NCI-H2107 (cell line): ENCODE measurements at places on chromosomes 12 and 14.

GRCh38 chr12:67915335-67915851 lies 73.9 kb upstream of the IFNG-AS1 start:
- DNase-seq, result no peak

- no peak for DNase-seq
Measured at GRCh38 chr14:104249706-104250105, 111.3 kb downstream of the KIF26A start.

DNA sequence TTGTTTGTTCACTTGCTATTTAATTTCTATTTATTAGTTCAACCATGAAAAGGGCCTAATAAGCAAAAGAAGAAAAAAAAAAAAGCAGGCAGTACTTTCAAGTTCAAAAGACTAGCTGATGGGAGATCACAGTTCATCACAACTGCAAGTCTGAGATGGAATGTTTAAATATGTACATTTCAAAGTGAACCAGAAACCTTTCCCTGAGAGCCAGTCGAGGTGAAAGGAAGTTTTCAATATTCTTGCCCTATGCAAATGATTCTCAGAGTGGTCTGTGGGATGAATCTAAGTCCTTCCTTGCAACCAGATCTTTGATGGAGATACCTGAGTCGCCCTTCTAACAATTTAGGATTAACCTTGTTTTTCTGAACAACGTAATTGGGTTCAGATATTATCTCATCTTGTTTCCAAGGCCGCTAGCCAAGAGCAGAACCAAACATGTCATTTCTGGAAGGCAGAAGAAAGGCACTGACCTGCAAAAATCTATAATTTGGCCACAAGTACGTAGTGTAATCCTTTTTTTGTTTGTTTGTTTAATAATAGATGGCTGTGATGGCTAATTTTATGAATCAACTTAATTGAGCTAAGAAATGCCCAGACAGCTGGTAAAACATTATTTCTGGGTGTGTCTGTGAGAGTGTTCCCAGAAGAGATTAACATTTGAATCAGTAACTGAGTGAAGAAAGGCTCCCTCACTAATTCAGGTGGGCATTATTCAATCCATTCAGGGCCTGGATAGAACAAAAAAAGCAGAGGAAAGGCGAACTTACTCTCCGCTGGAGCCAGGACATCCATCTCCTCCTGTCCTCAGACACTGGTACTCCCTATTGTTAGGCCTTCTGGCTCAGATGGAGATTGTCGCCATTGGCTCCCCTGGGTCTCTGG lies 171.1 kb upstream of the TMPO start:
- no peak for DNase-seq

DNA sequence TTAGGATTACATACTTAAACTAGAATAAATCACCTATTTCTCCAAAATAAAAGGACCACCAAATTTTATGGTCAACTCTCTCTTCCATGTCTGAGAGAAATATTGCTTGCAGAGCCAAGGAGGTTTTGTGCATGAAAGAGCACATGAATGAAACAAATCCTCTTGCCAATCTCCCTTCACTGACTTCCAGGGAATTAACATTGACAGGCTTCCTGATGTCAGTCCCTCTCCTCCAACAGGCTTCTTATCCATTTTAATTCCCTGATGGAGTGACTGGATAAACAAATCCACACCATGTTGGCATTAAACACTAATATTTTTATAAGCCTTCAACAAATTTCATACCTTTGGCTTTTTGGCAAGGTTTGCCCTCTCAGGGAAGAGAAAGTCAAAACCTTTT lies 45.3 kb upstream of the CNTN1 start:
- no peak for DNase-seq

- DNase-seq, result no peak
Measured at GRCh38 chr14:23633160-23633701, 2.9 kb upstream of the DHRS2 start.

DNA sequence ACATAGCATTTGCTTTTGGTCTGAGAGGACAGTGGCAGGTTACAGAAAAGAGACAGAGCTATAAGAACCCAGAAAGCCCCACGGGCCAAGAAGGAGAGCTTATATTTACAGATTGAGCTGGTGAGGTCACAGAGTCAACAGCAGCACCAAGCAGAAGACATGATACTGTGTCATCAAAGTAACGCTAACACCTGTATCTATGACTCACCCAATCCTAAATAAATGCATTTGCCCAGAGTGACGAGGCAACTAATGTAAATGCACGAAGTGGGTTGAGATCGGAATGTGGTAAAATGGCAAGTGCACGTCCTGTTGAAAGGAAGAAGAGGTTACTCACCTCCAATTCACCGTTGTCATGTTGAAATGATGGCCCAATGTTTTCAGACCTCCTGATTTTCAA lies 6.7 kb upstream of the CD163L1 start:
- no peak for DNase-seq

- no peak for DNase-seq
Measured at GRCh38 chr12:95224202-95225170, 6.9 kb downstream of the VEZT start.

DNA sequence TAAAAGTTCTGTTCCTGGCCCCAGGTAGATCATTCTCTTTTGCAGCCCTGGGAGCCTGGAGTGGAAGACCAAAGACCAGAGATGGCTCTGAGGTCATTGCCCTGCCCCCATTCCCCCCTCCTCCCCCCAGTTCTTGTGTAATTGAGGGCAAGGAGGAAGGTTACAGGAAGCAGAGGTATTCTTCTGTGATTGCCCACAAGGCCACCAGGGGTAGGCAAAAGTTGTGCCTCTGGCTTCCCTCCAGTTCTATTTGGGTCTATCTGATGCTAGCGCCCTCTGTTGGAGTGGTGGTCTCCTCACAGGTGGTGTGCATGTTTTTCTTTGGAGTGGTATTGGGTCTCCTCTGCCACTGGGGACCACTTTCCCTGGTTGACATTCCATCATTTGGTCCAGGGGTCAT lies 41.2 kb upstream of the CRY1 start:
- no peak for DNase-seq

DNA sequence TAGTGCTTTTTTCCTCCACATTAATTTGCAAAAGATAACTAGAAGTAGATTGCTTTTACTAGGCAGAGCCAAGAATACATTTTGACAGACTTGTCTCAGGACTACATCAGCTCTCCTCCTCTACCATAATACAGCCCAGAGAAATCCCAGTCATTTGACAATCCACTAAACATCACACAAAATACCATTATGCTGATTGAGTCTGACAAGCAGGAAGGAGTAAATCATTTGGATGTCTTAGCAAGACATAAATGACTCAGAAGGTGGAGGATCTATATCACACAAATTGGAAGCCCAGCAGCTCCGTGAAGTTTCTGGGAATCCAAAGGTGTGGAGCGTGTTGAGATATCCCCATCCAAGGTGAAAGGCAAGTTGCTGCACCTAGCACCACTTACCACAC lies 75.4 kb upstream of the FKBP4 start:
- DNase-seq, result no peak

- DNase-seq, result no peak
Measured at GRCh38 chr12:57165741-57166140, 18.3 kb upstream of the LRP1-AS start.

DNA sequence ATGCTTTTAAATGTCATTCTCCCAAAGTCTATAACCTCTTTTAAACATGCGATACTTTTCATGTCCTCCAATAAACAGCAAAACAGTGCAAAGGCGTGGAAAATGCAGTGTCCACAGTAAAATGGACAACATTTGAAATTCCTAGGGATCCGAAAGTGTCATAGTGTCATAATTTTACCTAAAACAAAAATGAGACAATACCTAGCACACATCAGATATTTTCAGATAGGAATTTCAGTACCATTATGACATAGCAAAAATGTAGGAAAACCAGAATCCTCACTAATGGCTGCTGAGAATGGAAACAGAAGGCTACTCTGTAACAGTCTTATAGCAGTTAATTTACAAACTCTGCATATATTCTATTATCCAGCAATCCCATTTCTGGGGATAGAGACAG lies 33.1 kb downstream of the KCNH5 start:
- no peak for DNase-seq

- no peak for DNase-seq
Measured at GRCh38 chr12:56679883-56680575, 8.1 kb downstream of the PTGES3 start.

DNA sequence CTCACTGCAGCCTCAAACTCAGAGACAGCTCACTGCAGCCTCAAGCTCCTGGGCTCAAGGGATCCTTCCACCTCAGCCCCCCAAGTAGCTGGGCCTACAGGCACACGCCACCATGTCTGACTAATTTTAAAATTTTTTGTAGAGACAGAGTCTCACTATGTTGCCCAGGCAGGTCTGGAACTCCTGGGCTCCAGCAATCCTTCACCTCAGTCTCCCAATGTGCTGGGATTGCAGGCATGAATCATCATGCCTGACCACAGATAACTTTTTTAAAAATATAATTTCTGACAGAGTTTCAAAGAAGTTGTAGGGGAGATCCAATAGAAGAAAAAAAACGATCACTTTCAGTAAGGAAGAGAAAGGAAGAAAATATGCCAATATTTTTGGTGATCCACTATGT lies 189.7 kb upstream of the CDKN3 start:
- DNase-seq, result no peak

DNA sequence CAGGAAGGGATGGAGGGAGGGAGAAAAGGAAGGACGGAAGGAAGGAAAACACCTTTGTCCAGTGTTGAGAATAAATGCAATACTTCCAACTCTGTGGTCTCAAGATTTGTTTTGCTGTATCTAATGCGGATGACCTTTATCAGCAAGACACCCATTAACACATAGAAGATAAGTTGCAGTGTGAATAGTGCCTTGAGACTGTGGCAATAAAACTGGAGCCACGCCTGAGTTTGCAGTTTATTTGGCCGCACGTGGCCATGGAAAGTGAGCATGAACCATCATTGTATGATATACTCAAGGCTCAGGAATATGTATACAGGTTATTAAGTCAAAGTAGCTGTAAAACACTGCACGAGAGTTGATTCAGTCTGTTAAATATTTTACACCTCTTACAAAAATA lies 113.6 kb upstream of the EEA1 start:
- no peak for DNase-seq

DNA sequence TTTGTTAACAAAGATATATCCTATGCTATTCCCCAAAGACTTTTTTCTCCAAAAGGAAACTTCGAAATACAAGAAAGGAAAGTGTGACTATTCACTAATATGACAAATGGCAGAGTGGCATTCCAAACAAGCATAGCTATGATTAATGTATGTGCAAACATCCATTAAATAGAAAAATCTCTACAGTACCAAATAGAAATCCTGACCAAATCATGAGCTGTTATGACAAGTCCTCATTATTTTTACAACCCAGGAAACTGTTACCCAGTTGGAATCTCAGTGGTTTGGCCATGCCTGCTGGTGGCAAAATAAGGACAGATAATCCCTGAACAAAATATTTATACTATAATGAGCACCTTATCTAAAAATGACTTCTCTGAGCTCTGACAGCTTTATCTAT lies 202.1 kb downstream of the SEC23A start:
- no peak for DNase-seq

- DNase-seq, result no peak
Measured at GRCh38 chr14:74018174-74018585, 908 bp downstream of the ENTPD5 start.

- no peak for DNase-seq
Measured at GRCh38 chr12:46133751-46134150, 135.1 kb downstream of the SLC38A1 start.

GRCh38 chr12:1830981-1831963 lies 10.9 kb downstream of the LRTM2 start:
- DNase-seq, result no peak

GRCh38 chr14:100383727-100384158 lies 60.6 kb downstream of the SLC25A47 start:
- DNase-seq, result peak; percentile 86

DNA sequence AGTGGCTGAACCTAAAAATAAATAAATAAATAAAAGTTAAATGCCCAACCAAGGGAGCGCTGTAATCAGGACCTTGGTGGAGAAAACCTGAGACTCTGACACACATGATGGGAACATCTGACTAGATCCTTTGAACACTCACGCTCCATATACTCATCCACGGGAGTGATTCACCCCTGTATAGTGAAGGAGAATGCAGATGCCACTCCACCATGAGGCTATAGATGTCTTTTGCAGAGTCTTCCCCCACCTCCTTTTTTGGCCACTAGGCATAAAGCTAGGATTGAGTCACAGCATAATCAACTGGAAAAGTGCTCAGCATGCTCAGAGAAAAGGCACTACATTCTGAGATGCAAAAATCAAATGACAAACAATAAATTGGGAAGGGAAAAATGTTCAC lies 19.0 kb downstream of the ADAM20 start:
- no peak for DNase-seq

DNA sequence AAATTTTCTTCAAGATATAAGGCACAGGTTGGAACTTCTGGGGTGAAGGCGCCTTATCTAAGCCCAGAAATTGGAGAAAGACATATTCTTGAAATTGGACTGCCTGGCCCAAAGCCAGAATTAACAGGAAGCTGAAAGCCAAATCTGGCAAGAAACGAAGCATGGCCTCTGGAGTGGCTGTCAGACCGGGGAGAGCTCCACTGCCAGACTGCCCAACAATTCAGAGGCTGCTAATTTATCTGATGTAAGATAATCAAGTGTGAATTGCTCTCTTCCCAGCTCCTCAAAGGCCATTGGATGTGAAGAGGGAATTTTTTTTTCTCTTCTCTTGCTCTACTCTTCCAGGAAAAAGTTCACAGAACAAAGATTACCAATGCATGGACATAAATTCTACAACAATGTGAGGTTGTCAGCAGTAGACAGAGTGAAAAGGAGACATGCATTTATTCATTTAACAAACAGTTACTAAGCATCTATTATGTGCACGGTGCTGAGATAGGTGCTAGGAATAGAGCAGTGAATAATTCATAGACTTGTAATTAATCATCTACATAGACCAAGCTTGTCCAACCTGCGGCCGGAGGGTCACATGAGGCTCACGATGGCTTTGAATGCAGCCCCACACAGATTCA lies at the start of gene GDF3:
TSS of gene GDF3 (minus strand) at position 210 of the 632 bp plus-strand sequence. CDS start at position 163, 47 bp downstream.
- DNase-seq, result no peak

DNA sequence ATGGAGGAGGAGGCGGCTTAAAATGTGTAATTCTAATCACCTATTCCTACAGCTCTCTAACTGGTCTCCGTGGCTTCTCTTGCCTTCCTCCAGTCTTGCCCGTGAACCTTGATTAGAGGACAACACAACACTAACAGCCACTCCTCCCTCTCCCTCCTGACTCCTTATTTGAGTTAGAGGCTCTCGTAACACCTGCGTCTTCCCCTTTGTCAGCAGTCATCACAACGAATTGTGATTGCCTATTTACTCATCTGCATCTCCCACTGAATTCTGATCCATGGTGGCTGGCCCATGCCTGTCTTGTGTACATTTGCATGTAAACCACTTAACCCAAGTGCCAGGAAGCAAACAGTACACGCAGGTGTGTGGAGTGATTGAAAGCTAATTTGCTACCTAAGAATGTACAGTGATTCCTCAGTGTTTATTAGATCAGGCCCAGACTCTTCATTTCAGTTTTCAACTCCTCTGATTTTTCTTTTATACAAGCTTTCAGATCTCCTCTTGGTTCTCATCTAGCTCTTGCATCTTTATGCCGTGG lies 154.5 kb downstream of the MON2 start:
- DNase-seq, result peak; percentile 55

GRCh38 chr14:96263347-96264199 lies 7.6 kb downstream of the BDKRB1 start:
- DNase-seq, result no peak

- no peak for DNase-seq
Measured at GRCh38 chr14:101591121-101591520, 29.8 kb downstream of the DIO3 start.

GRCh38 chr12:127981875-127982274 lies 285.1 kb upstream of the TMEM132C start:
- no peak for DNase-seq

- no peak for DNase-seq
Measured at GRCh38 chr12:49616533-49617219, 6.7 kb upstream of the PRPF40B start.

GRCh38 chr14:74945852-74946658 lies 9.3 kb downstream of the PGF start:
- peak; percentile 58 for DNase-seq
